ENCODE measurements at places on chromosomes 7 and 10.

GRCh38 chr10:13120786-13121499 lies 21.0 kb downstream of the OPTN start:
- DNase-seq, result no peak

GRCh38 chr7:141619745-141620144 lies 68.5 kb downstream of the AGK start:
- no peak for DNase-seq

GRCh38 chr7:47482013-47482875 lies 99.7 kb downstream of the TNS3 start:
- DNase-seq, result peak; percentile 66

- no peak for DNase-seq
Observed at GRCh38 chr7:102935450-102936115, 22.8 kb downstream of the LRRC17 start.

GRCh38 chr7:2510909-2511768 lies 8.4 kb upstream of the LFNG start:
- DNase-seq, result no peak

DNA sequence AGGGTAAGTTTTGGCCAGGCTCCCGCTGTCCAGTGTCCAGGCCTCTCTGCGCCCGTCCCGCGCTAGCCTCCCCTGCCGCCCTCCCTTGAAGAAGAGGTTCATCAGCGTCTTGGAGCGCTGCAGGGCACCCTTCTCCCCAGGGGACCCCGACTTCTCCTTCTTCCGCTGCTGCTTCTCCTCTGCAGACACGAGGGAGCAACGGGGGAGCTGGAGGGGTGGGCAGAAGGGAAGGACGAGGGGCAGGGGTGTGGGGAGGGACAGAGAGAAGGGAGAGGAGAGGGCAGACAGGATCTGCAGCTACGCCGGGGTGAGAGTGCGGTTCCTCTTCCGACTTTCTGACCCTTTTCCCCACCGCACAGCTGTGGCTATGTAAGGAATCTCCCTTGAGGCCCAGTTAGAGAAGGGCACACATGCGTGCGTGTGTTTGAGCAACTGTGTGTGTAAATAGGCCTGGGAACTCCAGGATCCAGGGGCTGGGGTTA lies 12.8 kb downstream of the PDZD7 start:
- DNase-seq, result no peak

- DNase-seq, result no peak
Observed at GRCh38 chr10:122558452-122558851, 2.1 kb upstream of the DMBT1 start.

GRCh38 chr10:78869508-78870454 lies 199.0 kb upstream of the ZMIZ1 start:
- DNase-seq, result no peak

DNA sequence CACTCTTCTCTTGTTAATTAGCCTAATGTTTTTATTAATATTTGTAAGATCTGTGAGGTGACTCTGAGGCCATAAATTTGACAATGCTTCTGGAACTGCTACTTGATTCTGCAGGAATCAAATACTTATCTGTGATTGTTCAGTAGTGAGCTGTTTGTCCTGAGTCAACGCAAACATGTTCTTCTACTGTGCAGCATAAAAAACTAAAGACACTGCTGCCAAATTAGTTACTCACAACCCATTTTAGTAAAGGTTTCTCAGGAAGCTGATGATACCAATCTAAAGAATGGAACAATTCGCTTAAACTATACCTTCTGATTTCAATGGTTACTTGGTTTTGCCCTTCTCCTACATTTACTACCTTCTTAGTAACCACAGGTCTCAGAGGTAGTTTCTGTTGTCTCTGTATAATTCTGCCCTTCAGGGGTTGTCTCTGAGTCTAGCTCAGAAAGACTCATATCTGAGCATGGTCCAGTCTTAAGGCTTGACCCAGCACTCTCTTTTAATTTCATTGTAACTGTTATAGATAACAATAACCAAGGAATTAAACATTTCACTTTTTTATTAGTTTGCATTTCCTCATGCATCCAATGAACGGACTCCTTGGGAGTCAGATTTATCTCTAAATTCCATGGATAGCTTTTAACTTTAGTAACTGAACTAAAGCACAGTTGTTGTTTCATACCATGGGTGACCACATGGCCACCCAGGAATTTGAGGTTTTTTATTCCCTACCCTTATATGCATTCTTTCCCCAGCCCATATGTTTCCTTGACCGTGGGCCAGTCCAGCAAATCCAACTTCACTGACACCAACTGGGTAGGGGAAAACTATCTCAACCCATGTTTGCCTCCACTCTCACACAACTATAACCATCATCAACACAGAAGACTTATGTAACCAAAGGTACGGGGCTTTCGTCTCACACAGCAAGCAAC lies 309.5 kb upstream of the TEX47 start:
- DNase-seq, result no peak

- no peak for DNase-seq
Observed at GRCh38 chr7:7254908-7255307, 72.6 kb downstream of the C1GALT1 start.

- DNase-seq, result no peak
Observed at GRCh38 chr10:103476046-103476768, 2.8 kb downstream of the CALHM3 start.

DNA sequence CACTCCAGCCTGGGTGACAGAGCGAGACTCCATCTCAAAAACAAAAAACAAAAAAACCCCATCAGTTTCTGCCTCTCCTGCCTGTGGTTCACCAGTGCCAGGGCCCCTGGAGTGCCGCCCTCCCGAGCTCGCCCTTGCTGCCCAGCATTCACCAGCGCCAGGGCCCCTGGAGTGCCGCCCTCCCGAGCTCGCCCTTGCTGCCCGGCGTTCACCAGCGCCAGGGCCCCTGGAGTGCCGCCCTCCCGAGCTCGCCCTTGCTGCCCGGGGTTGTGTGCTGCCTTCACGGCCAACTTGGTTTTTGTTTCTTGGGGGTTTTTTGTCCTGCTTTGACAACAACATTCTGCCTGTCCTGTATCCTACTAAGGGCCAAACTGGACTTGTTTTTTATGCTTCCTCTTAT lies 13.2 kb upstream of the GET4 start:
- DNase-seq, result no peak

DNA sequence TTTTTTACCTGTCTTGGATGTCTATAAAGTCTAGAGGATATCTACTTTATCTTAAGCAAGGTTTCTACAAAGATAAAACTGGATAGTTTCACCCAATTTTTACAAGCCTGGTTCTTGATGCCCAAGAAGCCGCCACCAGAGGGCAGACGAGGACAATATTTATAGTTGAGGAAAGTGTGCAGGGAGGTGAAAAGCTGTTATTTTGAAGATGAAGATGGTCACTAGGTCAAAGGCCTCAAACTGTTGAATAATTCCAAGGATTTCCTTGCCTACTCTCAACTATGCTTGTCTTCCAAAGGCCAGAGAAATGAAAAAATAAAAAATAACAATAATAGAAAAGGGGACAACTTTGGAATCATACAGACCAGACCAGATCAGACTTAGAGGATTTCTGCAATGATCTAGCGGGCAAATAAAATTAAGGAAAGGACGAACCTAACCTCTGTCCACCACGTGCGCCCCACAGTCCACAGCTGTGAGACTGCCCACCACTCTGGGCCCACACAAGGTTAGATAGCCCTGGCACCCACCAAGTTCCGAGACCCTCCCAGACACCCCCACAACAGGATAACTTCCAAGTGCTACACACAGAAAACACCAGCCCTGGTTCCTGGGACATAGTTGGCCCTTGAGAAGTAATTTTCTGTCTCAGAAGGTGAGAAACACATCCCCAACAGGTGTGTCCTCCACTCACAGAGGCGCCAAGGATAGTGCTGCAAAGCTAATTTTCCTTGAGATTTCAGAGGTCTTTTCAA lies 2.8 kb downstream of the PKD1L1 start:
- DNase-seq, result peak; percentile 35

- DNase-seq, result no peak
Observed at GRCh38 chr10:60367024-60367423, 22.7 kb downstream of the ANK3 start.

- DNase-seq, result no peak
Observed at GRCh38 chr7:21054427-21055112, 267.9 kb upstream of the SP8 start.

DNA sequence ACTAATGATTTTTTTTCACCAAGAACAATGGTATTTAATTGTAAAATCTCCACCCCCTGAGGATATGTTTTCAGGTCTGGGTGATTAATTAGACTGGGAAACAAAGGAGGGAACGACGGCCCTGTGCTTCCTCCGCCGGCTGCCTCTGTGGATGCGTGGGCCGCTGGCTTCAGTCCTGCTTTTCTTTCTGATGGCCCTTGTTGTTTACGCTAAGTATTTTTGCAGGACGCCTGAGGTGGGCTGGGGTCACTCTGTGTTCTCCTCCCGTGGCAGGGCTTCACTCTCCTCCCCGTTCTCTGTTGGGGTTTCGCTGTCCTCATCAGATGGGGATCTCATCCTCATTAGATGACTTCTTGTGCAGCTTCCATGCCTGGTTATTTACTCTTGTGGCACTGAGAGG lies 5.2 kb upstream of the ACBD5 start:
- no peak for DNase-seq

DNA sequence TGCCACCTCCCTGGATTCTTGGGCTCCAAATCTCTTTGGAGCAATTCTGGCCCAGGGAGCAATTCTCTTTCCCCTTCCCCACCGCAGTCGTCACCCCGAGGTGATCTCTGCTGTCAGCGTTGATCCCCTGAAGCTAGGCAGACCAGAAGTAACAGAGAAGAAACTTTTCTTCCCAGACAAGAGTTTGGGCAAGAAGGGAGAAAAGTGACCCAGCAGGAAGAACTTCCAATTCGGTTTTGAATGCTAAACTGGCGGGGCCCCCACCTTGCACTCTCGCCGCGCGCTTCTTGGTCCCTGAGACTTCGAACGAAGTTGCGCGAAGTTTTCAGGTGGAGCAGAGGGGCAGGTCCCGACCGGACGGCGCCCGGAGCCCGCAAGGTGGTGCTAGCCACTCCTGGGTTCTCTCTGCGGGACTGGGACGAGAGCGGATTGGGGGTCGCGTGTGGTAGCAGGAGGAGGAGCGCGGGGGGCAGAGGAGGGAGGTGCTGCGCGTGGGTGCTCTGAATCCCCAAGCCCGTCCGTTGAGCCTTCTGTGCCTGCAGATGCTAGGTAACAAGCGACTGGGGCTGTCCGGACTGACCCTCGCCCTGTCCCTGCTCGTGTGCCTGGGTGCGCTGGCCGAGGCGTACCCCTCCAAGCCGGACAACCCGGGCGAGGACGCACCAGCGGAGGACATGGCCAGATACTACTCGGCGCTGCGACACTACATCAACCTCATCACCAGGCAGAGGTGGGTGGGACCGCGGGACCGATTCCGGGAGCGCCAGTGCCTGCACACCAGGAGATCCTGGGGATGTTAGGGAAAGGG lies 913 bp downstream of the NPY start:
- DNase-seq, result no peak

- DNase-seq, result no peak
Observed at GRCh38 chr7:134302120-134302519, 14.6 kb downstream of the SLC35B4 start.

DNA sequence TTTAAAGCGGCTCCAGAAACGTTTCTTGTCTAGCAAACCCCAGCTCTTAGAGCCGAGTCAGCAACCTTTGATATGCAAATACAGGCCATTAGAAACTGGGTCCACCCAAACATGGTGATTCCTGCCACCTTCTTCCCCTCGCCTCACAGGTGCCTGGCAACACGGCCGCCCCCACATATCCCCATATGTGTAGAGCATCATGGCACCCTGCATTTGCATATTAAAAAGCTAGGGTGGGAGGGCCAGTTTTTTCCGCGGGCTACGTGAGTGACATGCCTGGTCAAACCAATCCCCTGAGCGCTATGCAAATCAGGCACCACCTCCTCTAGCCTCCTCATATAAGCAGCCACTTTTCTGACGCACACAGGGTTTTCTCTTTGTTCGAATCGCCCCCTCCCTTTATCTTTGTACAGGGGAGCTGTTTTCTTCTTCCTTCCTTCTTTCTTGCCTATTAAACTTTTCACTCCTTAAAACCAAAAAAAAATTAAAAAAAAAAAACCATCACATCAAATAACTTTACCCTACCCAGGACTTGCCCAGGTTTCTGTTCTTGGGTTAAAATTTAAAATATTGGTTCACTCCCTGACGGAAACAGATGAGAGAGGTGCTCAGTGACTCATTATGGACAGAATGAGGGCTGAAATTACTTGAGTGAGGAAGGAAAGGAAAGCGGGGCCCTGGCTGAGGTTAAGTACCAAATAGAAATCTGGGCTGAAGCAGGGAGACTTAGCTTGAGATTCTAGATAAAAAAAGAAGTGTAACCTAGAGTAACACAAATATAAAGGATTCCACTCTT lies 59.8 kb downstream of the COA1 start:
- DNase-seq, result no peak

- no peak for DNase-seq
Observed at GRCh38 chr10:129594811-129595210, 127.8 kb downstream of the MGMT start.

GRCh38 chr10:111356571-111356970 lies 279.7 kb downstream of the ADRA2A start:
- no peak for DNase-seq

- DNase-seq, result no peak
Observed at GRCh38 chr7:94276027-94276426, 118.7 kb upstream of the COL1A2 start.
